Stimulated activated CD8-positive, alpha-beta memory T cell treated with anti-CD3 and anti-CD28 coated beads, Interleukin-7, amount 100 ng/mL, for 1 hour (primary cell): ENCODE measurements at places on chromosomes 11 and 22.

- no peak for DNase-seq
Observed at GRCh38 chr22:27930331-27931060, 11.4 kb upstream of the PITPNB start.

GRCh38 chr11:111329306-111330204, 31.2 kb downstream of the POU2AF3 start:
- DNase-seq: no peak

DNA sequence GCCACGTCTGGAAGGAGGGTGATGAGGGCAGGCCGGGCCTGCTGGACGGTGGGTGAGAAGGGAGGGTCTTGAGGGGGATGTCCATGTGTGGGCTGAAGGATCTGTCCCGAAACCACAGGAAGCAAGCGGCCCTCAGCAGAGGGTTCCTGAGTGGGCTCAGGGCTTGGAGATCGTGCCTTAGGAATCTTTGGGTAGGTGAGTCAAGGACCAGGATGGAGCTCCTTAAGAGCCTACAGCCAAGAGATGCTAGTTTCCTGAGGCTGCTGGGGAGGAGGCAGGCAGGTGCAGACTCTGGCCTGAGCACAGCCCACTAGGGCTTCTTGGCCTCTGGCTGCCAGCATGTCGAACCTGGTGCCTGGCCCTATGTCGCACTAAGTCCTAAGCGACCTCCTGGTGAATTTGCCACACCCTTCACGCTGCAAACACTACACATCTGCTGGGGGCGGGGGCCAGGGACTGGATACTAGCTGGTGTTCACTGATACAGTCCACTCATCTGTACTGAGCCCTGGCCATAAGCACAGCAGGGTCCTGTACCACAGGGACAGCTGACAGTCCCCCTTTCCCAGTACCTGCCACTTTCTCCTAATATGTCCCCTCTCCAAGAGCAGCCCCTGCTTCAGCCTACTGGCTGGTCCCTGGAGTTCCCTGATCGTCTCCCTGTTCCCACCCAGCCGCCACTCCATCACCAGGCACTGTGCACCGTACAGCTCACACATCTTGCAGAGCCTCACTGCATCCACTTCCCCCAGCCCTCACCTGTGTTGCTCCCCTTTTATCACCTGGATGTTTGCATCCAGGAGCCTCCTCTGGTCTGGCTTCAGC, 19.5 kb downstream of the GNAZ start:
- no peak for DNase-seq

DNA sequence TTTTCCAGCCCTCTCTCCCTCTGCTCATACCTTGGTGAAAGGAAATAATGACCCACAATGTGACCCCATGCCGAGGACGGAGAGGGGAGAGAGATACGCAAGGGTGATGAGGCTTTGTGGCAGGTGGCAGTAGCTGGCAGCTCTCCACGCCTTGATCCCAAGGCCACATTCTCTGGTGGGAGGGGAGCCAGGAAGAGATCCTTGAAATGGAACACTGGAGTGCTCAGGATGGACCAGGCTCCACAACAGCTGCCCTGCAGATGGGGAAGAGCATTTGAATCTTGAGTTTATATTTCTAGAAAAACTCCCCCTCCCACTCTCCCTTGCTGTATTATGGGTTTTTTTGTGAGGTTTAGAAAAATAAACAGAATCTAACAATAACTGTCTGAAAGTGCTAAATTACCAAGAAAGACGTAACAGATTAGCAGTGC, 61.6 kb upstream of the CDON start:
- no peak for DNase-seq

GRCh38 chr11:3786781-3787428, 10.4 kb downstream of the NUP98 start:
- DNase-seq: no peak

- no peak for DNase-seq
Observed at GRCh38 chr11:70067591-70068341, 10.4 kb upstream of the ANO1 start.

GRCh38 chr11:36622431-36623136, 24.5 kb upstream of the RAG2 start:
- DNase-seq: no peak

- no peak for DNase-seq
Observed at GRCh38 chr11:132072044-132072857, 701.8 kb downstream of the NTM start.

GRCh38 chr11:131246663-131247062, 123.8 kb upstream of the NTM start:
- DNase-seq: no peak

DNA sequence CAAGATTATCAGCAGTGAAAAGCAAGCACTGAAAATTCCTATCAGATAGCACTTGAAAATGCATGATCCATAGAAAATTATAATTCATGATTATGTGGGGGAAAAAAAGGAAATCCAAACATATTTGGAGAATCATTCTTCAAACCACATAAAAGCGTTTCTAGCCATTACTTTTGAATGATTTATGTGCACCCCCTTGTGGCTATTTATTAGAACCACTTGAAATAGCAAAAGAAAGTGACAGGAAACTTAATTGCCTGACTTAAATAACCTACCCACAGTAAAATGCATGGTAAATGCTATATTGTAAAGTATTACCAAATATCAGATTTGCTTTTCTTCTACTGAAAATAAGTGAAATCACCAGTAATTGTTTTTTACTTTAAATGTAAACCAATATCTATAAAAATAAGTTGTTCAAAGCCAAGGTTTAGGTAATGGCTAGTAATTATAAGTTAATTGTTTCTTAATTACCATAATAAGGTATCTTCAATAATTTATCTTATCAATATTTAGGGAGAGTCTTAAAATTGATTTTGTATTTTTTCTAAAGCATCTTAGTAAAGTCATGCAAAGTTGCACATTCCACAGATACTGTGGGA, 168.5 kb downstream of the ARHGAP42 start:
- DNase-seq: no peak

DNA sequence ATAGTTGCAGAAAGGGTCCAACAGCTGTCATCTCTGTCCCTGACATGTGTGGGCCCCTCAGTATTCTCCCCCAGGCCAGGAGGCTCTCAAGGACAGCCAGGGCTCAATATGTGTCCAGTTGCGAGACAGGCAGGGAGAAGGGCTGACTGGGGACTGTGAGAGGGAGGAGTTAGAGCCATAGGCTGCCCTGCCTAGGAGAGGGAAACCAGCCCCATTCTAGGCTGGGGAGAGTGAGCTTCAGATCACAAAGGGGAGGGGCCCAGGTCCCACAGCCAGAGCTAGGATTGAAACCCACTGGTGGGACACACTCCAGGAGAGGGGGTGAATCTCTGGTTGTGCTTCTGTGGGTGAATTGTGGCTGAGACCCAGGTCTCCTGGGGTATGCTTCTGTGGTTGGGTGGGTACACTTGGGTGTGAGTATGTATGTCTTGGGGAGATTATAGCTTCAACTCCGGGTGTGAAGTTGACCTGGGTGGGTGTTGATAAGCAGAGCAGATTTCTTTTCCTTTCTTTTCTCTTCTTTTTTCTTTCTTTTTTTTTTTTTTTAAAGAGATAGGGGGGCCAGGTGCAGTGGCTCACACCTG, 2.1 kb upstream of the CARNS1 start:
- no peak for DNase-seq

DNA sequence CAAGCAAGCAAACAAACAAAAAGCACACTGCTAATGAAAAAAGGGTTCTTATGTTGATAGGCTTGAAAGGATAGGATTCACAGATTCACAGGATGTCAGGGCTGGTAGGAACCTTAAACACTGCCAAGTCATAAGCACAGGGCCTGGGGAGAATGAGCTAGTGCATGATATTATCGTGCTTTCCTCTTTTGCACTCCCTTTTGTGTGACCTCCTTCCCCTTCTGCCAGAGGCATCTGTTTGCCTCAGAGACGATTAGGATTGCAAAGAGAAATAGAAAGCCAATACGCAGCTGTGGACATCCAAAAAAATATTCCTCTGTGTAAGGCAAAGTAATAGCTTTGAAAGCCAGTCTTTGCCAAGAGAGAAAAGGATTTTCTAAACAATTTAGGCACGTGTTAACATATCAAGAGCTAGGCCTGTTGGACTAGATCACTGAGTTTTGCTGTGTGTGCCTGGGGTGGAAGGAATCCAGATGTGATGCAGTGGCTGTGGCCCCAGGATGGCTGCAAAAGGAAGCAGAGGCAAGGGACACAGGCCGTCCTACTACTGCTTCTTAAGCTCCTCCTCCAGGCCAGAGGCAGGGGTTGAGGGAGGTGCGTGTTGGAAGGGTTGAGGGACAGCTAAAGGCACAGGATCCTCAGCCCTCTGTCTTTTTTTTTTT, 30.6 kb downstream of the MCHR1 start:
- no peak for DNase-seq
